ENCODE measurements at places on chromosomes 7 and 10.

GRCh38 chr10:92880233-92880861, 32.0 kb downstream of the EXOC6 start:
- no peak for DNase-seq

- DNase-seq = no peak
Measured at GRCh38 chr10:61765176-61766087, 102.7 kb downstream of the CABCOCO1 start.

- DNase-seq = no peak
Measured at GRCh38 chr7:75658369-75658768, 80.4 kb downstream of the HIP1 start.

DNA sequence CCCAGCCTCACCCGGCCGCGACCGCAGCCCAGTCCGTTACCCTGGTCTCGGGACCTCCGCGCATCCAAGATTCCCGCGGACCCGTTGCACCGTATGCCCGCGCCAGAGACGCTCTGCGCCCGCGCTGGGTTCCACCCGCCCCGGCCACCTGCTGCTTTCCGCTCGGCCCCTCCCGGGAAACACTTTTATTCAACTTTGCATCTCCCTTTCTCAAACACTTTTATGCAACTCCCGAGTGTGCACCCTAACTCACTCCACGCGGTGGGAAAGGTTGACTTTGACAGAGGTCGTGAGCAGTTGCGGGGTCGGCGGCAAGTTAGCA, at the start of gene ODAD2:
TSS of gene ODAD2 (minus strand) at position 126 of the 322 bp plus-strand sequence. CDS start 3,937 bp downstream, outside the sequence.
- no peak for DNase-seq

- DNase-seq = no peak
Measured at GRCh38 chr7:1501487-1502270, 2.5 kb downstream of the INTS1 start.

DNA sequence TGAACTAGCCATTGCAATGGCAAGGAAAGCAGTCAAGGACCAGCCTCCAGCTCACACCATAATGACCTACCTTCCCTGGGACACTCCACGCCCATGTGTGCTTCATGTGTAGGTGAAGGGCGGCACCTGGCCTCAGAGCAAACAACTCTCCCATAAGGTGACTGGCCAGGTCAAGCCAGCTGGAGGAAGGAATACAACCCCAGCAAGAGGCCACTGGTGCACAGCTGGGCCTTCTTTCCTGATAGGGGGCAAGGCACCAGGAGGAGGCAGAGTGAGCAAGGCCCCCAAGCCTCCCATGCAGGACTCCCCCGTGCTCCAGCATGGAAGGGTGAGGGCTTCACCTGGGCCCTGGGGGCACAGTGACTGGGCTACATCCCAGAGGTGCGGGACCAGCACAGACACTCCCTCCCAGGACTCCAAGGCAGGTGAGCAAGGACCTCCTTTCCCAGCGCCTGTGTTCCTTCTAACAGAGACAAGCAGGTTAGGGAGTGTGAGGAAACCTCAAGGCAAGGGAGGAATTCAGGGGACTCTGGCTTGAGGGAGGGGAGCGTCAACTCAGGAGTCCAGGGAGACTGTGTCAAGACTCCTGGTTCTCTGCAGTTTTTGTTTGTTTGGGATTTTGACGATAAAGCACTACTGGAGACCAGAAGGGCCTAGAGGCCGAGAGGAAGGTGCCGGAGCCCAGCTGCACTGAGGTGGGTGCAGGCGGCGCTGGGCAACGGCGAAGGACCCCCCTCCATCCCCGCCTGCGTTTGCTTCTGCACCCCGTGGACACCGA, 1.7 kb downstream of the PTPRN2 start:
- DNase-seq = no peak

DNA sequence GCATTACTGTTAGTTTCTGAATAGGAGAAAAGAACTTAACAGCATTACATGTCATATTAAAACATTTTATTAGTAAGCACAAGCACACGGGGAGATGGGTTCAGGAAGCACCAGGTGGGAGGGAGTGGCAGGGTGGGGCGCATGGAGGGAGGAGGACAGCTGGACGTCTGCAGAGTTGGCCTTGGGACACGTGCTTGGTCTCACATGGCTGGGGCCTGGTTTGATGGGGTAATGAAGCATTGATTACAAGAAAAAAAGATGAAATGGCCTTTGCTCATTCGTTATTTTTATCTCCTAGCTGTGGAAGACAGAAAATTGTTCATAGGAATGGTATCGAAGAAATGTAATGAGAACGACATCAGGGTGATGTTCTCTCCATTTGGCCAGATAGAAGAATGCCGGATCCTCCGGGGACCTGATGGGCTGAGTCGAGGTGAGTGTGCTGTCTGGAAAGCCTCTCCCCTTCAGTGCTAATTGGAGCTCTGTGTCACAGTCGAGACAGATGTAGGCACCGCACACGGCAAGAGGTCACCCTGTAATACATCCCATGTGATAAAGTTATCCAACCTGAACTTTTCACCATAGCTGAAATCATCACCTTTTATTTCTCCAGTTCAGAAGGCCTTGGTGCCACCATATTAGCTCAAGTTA, 239.9 kb downstream of the CELF2 start:
- no peak for DNase-seq

DNA sequence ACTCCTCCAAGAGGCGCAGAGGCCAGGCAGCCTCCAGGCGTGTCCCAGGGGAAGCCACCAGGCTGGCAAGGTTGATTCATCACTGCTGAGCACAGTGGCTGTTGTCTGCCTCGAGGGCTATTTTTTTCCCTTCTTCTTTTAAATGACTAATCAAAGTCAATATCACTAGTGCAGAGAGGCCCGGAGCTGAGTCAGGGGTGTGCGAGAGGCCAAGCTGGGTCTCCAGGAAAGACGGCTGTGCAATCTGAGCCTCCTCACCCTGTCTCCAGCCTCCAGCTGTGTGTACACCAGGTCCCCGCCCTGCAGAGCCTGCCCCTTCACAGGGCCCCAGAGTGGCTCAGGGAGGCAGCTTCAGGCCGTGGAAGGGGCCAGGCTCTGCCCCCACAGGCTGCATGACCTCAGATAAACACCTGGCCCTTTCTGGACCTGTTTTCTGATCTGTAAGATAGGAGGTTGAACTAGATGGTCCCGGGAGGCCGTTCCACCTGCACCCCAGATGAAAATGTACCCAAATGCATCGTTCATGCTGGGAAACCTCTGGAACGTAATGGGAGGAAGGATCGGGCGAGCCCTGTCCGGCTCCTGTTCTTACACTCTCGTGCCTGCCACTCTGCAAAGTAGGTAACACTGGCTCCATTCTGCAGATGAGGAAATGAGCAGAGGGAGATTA, 3.7 kb downstream of the STX1A start:
- no peak for DNase-seq

GRCh38 chr7:34749446-34749845, 91.4 kb downstream of the NPSR1 start:
- DNase-seq = no peak

DNA sequence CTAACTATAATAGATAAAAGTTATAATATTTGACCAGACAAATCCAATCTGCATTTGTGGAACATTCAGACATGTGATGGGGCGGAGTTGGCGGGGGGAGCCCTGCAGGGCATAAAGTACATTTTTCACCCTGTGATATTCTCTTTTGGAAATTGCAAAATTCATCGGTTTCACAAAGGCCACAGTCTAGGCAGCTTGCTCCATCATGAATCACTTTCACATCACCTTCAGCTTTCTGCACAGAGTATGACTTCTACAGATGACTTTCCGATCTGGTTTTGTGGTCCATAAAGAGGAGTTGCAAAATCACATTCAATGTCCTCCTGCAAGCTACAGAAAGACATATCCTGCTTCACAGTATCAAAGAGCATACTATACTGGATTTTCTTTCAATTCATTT, 51.4 kb upstream of the APBB1IP start:
- no peak for DNase-seq

DNA sequence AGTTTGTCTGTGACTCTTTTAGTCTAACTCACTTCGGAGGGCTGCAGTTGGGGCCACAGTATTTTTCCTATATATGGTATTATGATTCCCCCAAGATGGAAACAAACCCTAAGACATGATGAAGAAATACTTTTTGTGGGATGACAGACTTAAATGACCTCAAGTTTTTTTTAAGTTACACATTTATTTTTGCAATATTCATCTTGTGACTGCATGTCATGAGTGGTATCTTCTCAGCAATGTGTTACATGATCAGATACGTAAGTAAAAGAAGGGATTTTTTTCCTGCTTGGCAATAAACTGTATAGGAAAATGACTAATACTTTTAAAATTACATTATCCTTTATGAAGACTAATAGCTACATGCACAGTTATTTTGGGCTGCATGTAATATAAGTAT, 57.8 kb downstream of the OR13A1 start:
- DNase-seq = no peak

DNA sequence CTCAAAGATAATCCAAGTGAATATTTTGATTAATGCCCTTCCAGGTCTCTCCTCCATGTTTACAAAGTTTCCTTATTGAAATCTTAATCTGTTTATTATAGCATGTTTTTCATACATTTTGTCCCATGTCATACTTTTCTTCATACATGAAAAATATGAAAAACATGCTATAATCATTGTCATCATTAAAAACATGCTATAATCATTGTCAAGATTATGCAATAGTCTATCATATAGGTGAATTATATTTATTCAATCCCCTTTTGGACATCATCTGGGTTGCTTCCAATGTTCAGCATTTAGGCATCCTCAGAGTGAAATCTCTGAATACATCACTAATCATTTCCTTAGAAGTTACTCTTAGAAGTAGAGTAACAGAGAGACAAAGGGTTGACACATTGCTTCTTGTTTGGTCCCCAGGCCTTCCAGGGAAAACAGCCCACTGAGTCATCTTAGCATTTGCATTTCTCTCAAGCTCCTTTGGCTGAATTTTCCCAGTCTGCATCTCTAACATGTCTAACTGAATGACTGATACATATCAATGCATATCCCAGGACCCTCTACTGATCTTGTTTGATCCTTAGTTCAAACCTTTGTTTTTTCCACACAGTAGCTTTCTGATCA, 87.0 kb downstream of the SGMS1 start:
- no peak for DNase-seq

- DNase-seq = no peak
Measured at GRCh38 chr7:13115157-13115772, 427.8 kb downstream of the ARL4A start.

DNA sequence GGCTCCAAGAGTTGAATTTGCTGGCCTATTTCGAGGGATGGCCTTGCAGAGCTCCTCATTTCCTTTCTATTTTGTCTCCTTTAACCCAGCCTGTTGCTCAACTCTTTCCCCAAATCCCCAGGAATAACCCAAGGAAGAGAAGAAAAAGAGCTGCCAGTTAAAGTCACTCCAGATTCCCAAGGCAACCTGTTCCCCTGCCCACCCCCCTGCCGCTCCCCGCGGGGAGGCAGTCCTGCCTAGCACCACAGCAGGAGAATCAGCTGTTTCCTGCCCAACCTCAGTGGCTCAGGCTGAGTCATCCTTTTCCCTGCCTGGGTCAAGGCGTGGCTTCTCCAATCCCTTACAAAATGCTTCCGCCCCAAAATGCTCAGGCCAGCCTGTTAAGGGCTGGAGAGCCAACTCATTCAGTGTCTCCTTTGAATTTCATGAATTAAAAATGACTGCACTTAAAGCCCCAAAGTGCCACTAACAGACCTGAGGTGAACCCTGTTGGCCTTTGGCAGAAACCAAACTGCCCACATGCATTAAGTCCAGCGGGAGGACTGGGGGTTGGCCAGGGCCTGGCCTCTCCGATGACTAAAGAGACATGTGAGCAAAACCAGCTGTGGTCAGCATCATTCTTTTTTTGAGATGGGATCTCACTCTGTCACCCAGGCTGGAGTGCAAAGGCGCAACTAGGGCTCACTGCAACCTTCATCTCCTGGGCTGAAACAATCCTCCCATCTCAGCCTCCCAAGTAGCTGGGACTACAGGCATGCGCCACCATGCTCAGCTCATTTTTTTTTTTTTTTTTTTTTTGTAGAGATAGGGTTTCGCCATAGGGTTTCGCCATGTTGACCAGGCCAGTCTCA, 83.2 kb upstream of the KIF5B start:
- DNase-seq = no peak

DNA sequence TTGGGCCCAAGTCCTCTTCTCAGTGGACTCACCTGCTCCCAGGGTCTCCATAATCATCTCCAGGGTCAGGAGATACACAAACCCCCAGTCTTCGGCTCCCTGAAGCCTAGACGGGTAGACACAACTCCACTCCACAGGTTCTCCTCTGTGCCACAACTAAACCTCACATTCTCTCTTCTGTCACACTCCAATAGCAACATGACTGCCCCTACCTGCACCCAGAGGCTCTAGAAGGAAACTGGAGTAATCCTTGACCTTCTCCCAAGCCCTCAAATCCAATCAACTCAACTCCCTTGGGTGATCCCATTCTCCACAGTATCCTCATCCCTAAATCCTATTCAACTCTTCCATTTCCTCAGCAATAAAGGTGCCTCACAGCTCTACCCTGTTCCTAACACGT, 16.2 kb downstream of the HNRNPF start:
- DNase-seq = no peak

DNA sequence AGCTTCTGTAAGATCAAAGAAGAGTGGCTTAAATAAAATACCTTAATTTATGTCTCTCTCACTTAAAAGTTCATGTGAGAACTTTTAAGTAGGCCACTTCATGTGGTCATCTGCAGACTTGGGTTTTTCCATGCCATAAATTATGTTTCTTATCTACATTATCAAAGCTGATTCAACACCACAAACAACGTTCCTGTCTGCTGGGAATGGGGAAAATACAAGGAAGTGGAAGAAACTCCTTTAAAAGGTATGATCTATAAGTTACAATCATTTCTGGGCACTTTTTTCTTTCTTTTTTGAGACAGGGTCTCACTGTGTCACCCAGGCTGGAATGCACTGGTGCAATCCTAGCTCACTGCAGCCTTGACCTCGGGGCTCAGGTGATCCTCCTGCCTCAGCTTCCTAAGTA, 16.9 kb upstream of the OTUD1 start:
- no peak for DNase-seq

DNA sequence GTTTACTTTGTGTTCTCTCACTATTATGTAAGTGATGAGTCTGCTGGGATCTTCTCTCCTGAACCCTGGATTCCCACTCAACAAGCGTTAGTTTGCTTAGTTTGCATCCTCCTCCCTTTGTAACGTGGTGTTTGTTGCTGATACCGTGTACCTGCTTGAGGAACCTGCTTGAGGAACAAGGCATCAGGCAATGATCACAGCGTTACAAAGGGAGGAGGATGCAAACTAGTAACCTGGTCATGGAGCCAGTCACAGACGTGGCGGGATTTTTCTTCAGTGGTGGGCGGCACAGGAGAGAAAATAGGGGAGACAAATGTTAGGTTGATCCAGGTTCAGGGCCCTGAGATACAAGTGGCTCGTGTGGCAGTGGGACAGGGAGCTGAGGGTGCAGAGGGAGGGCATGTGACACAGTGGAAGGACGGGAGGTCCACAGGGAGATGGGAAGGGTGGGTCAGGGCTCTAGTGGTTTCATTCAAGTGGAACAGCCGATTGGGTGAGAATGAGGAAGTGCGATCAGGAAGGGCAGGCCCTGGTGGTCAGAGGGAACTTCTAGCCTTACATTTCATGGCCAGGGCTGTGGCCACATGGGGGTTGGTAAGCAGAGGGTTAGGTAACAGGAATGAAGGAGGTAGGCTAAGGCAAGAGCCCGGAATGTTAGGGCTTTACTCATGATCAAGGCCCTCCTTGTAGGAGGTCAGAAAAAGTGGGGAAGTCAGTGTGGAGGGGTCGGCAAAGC, 38.0 kb downstream of the SNX10 start:
- DNase-seq = no peak

DNA sequence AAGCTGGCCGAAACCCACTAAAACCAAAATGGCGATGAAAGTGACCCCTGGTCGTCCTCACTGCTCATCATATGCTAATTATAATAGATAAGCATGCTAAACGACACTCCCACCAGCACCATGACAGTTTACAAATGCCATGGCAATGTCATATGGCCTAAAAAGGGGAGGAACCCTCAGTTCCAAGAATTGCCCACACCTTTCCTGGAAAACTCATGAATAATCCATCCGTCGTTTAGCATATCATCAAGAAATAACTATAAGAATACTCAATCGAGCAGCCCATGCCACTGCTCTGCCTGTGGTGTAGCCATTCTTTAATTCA, 422.0 kb downstream of the CALN1 start:
- no peak for DNase-seq
